ENCODE measurements at places on chromosomes 1 and 21.

- DNase-seq: no peak
Observed at GRCh38 chr1:14778898-14779865, 180.7 kb downstream of the KAZN start.

DNA sequence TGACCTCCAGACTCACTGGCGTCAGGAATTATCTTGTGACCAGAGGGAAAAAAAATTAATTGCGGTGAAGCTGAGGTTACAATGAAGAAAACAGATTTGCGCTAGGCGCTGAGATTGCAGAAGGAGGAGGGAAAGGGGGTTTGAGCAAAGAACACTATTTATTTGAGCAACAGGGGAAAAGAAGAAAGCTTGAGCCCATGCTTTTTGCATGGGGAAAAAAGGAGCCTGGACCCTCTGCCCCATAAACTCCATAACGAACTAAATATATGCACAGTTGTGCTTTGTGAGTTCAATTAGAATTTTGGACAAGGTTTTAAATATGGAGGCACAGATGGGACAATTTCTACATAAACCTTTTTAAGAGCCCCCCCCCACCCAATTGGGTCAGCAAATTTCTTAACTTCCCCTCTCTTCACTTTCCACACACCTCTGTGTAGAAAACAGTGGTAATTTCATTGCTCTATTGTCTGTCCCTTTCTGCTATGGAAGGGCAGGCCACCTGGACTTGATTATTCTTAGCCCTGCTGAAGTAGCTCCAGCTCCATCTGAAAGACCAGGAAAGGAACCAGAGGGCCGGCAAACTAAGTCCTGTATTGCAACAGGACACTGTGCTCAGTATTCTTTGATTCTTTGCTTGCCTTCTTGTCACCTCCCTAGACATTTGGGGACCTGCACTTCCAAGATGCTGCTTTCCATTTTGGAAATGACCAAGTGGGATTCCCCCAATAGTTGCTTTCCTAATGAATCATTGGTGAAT lies 862 bp upstream of the ID3 start:
- DNase-seq: no peak

GRCh38 chr21:41295721-41296254 lies 20.8 kb upstream of the FAM3B start:
- no peak for DNase-seq

GRCh38 chr21:17446737-17447136 lies 66.1 kb upstream of the CXADR start:
- no peak for DNase-seq

DNA sequence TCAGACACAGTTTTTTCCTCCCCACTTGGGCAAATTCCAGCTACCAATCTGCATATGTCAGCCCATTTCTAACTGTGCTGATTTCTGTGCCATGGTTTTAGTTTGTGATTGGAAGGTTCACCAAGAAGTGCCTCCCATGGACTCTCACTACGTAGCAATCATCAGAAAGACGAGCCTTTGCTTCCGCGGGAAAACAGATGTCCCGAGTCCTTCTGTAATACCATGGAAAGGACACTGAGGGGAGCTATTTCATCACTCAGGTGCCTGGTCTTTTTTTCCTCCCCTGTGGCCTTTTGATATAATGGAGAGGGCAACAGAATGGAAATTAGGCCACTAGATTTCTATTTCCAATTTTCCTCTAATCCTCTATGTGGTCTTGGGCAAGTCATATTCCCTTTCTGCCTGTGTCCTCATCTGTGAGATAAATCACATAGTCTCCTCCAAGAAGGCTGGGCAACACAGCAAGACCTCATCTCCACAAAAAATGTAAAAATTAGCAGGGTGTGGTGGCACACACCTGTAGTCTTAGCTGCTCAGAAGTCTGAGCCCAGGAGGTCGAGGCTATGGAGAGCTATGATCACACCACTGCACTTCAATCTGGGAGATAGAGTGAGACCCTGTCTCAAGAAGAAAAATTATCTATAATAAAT lies 24.8 kb downstream of the LEMD1 start:
- peak; percentile 29 for DNase-seq

DNA sequence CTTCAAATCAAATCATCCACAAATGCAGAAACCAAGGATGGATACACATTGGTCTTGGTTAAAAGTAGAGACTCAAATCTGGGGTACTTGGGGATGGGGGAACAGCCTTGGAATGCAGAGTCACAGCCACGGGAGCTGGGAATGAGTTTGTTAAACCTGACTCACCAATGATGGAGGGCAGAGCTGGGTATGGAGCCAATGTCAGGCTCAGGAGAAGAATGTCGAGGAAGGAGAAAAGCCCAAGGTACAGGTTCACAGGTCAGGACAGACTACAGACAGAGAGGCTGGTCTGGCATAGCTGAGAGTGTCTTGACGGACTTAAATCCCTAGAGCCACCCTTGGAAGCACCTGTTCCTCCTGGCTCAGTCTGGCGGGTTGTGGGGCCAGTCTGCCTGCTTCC lies 237.6 kb downstream of the NTNG1 start:
- no peak for DNase-seq

DNA sequence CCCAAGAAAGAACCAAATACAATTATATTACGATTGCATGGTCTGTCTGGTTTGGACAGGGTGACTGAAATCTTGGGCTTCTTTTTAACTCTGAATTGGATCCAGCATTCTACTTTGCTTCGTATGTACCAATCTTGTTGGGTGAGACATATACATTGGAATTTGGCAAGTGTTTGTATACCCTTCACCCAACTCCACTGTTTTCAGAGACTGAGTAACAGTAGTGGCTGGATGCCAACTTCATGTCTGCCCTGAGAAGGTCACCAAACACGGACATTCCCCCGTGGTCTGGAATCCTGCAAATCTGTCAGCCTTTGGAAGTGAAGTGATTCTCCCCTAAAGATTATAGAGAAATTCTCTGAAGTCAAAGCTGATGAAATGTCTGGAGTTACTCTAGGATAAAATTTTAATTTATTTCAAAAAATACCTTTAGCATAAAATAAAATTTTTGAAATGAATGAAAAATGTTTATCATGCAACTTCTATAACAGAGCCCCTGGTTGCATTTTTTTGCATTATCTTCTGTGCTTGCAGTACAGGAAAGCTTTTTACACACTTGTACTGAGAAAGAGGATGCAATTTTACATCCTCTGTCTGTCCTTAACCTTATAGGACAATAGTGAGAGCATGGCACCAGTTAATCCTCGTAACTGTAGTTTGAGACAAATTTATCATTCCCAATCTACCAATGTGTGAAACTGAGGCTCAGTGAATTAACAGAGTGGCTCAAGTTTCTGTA lies 201.8 kb downstream of the DISC1 start:
- DNase-seq: no peak

DNA sequence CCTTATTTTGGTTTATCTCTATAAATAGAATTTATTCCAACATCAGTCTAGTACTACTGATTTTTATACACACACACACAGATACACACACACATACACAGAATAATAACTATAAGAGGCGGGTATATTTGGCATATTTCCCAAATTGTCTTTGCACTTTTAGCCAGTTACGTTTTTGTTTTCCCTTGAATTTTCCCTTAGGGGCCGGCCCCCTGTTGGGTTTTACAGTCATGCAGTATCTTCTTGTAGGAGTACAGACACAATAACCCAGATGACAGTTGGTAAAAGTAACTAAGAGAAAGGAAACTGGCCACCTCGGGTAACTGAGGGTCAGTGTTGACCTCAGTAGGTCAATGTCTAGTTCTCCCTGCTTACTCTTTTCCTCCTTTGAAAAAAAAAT lies 50.9 kb downstream of the DISP1 start:
- DNase-seq: no peak

DNA sequence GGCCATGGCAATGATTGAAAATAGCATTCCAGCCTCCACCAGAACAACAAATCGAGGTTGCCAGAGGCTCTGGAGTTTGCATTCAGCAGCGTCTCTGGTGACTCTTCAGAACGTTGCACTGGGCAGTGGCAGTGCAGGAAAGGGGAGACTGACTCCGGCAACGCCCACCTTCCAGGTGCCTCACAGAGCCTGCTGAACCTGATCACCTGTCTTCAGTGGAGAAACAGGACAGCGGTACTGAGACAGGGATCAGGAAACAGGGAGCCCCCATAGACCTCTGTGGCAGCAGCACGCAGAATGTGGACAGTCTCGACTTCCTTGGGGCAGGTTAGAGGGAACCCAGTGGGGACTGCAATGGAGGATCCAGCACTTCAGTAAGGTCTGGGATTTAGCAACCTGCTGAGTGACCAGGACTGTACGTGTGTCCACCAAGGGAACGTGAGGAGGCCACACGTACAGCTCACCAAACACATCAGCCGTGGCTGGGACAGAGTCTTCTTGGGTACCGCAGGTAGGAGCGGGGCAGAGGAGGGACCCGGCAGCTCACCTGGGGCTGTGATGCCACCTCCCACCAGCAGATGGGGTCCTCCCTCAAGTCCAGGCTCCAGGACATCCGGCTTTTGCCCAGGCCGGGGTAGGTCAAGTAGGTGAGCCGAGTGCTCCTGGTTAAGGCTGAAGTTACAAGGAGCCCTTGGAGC lies 128.6 kb downstream of the PRDM2 start:
- no peak for DNase-seq

DNA sequence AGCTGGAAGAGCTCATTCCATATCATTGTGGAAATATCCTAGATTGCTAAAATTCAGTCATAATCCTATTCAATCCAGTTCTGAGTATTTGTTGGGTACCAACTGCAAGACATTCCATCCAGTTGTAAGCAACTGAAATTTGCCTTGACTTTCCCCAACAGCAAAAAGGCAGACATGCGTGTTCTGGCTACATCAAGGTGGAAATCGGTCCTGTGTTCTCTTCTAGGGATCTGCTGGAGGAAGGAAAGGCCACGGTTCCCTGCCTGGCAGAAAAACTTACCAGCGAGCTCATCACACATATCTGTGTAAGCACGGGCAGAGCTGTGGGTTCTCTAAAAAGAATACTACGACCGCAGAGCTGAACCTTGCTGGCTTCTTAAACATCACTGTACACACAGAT lies 17.5 kb downstream of the MX1 start:
- DNase-seq: no peak

All from NCI-H1417 treated with DMSO at 0.1 percent for 48 hours (cell line).